Cortex of kidney (tissue), 1 donor: ENCODE measurements at places on chromosomes 6 and 20.

DNA sequence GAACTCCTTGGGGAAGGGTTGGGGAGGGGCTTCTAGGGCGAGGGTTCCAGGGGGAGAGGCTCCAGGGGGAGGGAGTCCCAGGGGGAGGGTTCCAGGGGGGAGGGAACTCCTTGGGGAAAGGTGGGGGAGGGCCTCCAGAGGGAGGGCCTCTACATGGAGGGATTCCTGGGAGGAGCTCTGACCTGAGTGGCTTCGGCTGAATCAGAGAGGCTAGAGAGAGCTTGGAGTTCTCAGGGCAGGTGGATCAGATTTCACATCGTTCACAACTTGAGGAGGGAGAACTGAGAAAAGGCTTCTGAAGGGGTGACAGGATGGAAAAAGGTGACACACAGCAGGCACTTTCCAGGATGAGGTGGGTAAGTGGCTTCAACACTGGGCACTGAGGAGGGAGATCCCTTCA is 49.1 kb downstream of the DAAM2 start:
- no peak for DNase-seq

- no peak for DNase-seq
These were observed 334.8 kb downstream of the NRN1 start for GRCh38 chr6:5671601-5672559.

- DNase-seq: no peak
These were observed 128.9 kb upstream of the SHLD1 start for GRCh38 chr20:5621305-5621704.

DNA sequence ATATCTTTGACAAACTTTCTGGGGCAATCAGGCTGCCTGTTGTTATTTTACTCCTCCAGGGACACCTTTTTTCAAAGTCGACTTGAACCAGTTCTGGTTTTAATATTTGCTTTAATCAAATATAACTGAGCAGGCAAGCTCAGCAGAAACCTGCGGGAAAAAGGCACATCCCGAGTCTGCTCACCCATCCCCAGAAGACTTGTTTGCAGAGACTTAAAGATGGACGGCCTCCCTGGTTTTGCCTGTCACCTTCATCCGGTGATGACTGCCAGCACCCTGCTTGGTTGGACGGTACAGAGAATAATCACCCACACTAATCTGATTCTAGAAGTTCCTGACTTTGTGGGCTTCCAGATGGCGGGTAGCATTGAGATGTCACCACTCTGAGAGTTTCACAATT is 36.8 kb downstream of the PPP1R3G start:
- no peak for DNase-seq

- no peak for DNase-seq
These were observed 12.5 kb upstream of the TMEM30A start for GRCh38 chr6:75296811-75297779.

DNA sequence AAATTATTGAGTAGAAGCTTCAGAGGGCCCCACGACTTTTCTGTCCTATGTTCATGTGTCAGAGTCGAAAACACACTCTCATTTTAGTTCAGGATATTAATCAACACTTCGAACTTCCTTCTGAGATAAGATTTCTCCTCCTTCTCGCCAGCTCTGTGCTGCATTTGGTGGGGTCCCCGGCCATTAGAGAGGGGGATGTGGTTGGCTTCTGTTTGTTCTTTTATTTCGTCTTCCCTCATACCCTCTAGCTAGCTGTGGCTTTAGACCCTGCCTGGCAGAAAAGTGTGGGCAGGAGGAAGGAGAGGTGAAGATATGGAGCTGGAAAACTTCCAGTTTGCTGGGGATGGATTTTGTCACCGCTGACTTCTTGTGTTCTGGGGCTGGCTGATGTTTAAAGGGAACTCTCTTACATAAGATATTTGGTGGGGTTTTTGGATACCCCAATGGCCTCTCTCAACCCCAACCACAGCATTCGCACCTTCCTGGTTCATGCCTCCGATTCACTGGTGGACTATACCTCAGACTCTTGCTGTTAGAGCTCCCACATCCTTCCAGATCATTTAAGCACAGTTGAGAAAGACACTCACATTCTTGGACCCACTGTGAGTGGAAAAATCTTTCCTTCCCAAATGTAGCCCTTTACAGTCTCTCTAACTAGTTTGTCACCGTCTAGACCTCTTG is 30.7 kb upstream of the TMX4 start:
- DNase-seq: no peak
